ENCODE measurements at places on chromosomes 4 and X. TPM values are rescaled to one million over a fixed set of nuclear protein-coding genes. Genes with fewer than 3 reads are reported as not detected.

The MID1IP1 gene
- total RNA-seq, result 35.6 TPM

The FGF5 gene
- 0.09 TPM for total RNA-seq

The SPINK2 gene
- not detected for total RNA-seq

The MAGEC1 gene
- 0.05 TPM for total RNA-seq

The FAM156A gene
- 17.9 TPM for total RNA-seq
